Peyer's patch (tissue), 4 donors: ENCODE measurements at places on chromosomes 7 and 10. TPM values are rescaled to one million over a fixed set of nuclear protein-coding genes. Genes with fewer than 3 reads are reported as not detected.

CYP2C18 gene
- 212 TPM for total RNA-seq

EPHB6 gene
- total RNA-seq = 19.0 TPM

- DNase-seq = no peak
These were observed 233.6 kb downstream of the EBF3 start for GRCh38 chr10:129730272-129730992.

DNA sequence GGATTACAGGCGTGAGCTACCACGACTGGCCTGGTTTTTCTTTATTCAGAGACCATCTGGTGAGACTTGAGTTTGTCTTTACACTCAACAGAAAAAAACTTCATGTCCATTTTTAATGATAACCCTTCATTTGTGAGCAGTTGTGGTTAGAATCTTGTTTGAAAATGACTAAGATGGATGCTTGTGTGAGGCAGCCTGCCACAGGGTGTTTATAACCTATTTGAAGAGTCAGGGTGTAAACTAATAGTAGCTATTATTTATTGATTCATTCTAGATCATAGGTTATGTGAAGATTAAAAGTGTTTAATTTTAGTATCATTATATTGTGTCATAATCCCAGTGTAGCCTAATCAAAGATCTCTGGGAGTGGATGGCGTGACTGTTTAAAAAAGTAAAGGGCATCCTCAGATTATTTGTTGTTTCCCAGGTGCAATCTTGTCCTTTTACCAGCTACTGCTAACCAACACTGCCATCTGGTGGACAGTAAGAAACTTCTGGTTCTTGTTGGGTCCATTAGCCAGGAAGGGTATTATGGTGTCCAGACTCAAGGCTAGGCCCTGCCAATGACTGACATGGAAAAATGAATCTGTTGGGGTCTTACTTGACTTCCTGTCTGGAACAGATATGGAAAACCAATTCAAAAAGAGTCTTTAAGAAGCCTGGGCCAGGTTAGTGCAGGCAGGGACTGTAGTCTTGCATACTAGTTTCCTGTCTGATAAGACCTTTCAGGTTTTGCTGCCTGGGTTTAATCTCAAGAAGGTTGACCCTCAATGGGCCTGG is 24.9 kb downstream of the NRBF2 start:
- no peak for DNase-seq

GRCh38 chr10:127300868-127301321 is 104.5 kb upstream of the INSYN2A start:
- DNase-seq = no peak

- no peak for DNase-seq
These were observed 33.2 kb downstream of the MAD1L1 start for GRCh38 chr7:2199528-2199927.

GRCh38 chr7:44284216-44284615 is 41.2 kb downstream of the CAMK2B start:
- no peak for DNase-seq
